ENCODE measurements at places on chromosomes 5 and 9.

- DNase-seq: no peak
These were observed 4.3 kb upstream of the AGPAT2 start for GRCh38 chr9:136691316-136692184.

DNA sequence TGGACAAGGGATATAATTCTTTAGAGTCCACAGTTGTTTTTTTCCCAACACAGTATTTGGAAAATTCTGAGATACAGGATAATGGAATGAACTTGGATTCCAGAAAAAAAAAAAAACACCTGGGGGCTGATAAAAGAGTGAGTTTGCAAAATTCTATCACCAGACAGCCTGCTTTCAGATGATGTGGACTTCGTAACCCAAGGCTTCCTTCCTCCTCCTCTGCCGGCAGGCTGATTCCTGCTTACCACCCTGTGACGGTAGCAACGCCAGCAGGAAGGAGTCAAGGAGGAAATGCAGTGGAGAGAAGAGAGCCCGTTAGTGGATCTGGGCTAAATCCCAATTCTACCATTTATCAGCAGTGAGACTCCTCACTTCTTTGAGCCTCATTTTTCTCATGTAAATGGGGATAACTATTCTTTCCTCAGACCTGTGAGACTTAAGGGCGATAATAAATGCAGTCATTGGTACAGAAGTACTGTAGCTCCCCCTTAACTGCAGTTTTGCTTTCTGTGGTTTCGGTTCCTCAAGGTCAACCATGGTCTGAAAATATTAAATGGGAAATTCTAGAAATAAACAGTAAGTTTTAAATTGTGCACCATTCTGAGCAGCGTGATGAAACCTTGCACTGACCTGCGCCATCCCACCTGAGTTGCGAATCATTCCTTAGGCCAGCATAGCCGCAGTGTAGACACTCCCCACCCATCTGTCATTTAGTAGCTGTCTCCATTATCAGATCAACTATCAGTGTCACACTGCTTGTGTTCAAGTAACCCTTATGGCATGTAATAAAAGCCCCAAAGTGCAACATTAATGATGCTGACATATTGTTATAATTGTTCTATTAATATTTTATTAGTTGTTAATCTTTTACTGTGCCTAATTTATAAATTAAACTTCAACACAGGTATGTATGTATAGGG lies 71.4 kb downstream of the DCP2 start:
- DNase-seq: no peak

- DNase-seq: no peak
These were observed 66.9 kb upstream of the GLIS3 start for GRCh38 chr9:4366591-4367330.

DNA sequence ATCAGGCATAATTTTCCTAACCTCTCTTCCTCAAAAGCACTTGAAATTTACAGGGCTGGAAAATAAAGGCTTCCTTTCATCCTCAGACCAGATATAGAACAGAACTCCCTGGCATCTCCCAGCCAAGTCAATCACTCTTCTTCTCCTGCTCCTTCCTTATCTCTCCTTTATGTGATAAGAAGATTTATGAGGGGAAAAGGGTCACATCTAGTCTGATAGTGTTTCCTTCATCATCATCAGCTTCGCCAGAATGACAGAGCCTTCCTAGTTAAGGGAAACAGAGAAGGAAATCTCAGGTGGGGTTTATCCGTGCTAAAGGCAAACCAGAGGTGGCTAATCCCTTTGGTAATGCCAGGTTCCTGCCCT lies 36.2 kb downstream of the LIX1 start:
- no peak for DNase-seq

DNA sequence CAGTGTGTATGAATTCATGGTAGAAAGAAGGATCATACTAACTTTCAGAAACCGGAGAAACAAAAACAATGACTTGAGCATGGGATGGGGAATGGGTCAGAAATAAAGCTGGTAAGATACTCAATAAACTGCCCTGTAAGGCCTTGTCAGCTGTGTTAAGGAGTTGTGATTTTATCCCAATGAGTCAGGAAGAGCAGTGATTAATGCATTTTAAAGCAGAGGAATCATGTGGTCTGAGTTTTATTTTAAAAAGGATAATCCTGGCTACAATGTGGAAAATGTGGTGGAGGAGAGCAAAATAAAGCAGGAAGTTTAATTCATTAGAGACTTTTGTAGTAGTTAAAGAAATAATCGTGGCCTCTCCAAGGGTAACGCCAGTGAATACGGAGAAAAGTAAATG lies 28.7 kb downstream of the DHX29 start:
- DNase-seq: no peak
